ENCODE measurements at places on chromosomes 5 and 9.

DNA sequence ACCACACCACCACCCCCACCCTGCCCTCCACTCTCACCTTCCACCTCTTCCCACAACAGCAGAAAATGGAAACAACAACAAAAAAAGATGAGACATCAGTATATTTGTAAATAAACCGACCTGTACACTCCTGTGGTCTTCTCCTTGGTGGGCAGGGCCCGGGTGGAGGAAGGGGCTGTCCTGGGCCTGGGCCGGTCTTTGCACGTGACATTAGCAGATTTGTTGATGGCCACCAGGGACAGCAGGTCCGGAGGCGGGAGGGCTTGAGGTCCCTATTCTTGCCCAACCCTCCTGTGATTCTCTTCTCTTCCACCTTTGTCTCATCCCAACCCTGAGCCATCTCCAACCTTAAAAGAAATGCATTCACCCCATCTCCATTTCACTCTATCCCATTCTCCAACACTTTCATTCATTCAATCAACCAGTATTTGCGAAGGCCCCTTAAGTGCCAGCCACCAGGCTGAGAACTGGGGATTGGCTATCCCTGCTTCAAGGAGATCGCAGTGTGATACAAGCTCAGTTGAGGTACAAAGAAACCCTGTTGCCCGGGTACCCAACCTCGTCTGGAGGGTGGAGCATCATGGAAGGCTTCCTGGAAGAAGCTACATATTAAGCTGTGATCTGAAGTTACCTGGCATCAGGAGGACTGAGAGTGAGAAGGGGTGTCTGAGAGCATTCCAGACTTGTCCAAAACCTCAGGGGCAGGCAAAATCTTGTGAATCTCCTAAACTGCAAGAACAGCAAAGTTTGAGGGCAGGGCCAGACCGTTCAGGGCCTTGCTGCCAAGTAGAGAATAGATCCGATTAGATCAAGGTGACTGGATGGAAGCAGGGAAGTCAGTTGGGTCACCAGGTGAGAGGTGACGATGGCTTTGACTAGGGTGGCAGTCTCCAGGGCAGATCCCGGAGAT, 87.4 kb downstream of the LMX1B start:
- no peak for DNase-seq

- no peak for DNase-seq
Measured at GRCh38 chr9:99588299-99588698, 233.4 kb upstream of the NR4A3 start.

- no peak for DNase-seq
Measured at GRCh38 chr9:97543561-97543960, 42.1 kb downstream of the TMOD1 start.

DNA sequence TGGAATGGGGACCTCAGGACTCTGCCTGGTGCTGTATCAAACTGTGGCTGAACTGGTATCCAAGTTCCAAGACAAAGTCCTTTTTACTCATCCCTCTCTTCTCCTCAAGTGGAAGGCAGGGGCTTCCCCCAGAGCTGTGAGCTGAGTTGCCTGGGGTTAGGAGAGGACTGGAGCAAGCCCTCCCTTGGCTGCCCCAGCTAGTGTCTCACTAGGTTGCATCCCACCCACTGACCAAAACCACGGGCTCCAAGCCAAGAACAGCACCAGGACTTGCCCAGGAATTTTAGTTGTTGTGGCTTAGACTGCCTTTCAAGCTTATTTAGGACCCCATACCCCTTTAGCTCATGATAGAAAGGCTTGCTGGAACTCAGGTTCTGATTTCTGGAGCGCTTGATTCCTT, 158.7 kb upstream of the TNC start:
- no peak for DNase-seq

GRCh38 chr5:24272741-24273140, 372.0 kb downstream of the CDH10 start:
- no peak for DNase-seq

All from CD4-positive, alpha-beta T cell treated with Interleukin-6 for 4 hours (primary cell).